ENCODE measurements at places on chromosomes 4 and X.

- DNase-seq: peak; percentile 27
Measured at GRCh38 chrX:7028246-7028645, 119.3 kb upstream of the STS start.

- no peak for DNase-seq
Measured at GRCh38 chrX:148567779-148568178, 67.4 kb downstream of the AFF2 start.

DNA sequence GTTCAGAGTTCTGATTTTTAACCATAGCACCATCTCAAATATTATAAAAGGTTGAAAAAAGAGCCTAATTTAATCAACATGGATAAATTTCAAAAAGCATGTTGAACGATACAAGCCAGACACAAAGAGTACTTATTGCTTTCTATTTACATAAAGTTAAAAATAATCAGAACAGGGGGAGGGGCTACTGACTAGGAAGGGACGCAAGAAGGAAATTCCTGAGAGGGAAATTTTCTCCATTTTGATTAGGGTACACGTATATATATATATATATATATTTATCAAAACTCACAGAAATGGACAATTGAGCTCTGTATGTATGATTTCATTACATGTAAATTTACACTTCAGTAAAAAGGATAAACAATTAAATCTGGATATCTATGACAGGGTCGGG, 482 bp upstream of the MBTPS2 start:
- DNase-seq: peak; percentile 6

GRCh38 chr4:157840034-157840433, 332.8 kb downstream of the GASK1B start:
- no peak for DNase-seq

- no peak for DNase-seq
Measured at GRCh38 chr4:149280806-149281205, 534.8 kb downstream of the IQCM start.

DNA sequence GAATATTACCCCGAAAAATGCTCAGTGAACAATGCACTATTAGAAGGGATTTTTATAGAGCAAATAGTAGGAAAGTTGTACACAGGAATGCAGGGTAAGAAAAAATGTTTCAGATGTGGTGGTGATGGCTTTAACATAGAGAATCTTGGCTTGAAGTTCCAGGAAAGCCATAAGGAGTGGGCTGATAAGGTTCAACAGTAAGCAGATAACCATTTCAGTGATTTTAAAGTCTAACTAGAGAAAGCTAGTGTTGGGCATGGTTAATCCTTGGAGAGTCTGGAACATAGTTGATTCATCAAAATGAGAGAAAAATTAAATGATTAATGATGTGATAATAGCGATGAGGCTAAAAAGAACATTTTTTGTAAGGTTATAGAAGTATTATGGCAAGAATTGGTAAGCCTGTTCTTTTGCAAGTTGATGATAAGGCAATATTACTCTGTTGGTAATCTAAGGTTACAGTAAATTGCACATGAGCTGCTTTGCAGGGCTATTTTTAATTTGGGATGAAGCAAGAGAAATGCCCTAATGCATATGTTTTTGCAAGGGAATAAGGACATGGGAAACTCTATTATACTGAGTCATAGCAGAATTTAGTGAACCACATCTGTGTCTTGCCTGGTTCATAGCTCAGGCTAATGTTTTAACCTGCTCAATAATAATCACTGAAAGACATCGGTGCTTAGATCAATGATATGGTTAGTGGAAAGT, 44.3 kb downstream of the GALNTL6 start:
- DNase-seq: no peak

DNA sequence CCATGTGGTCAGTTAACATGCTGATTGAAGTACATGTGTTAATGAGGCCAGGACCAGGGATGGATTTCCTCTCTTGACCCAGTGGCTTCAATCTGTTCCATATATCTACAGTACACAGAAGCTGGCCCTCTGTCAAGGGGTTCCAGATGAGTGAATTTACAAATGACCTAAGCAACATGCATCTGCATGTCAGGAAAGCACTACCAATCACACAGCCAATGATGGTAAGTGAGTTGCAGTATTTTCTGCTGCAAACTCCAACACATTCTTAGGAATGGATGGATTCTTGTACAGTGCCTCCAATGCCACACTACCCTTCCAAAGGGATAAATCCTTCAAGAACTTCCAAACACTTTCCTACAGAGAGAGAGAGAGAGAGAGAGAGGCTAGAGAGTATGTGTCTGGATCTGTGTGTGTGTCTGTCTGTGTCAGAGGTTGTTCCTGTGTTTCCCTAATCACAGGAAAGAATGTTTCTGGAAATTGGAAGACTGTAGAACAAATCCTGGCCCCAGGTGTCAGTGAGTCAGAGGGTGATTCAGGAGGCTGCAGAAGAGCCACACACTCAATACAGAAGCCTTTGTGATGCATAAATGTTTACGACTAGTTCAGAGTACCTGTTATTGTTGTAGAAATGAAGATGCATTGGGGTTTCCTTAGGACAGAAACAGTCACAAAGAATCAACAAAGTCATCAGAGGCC, 107.5 kb downstream of the GUCY2F start:
- peak; percentile 87 for DNase-seq

DNA sequence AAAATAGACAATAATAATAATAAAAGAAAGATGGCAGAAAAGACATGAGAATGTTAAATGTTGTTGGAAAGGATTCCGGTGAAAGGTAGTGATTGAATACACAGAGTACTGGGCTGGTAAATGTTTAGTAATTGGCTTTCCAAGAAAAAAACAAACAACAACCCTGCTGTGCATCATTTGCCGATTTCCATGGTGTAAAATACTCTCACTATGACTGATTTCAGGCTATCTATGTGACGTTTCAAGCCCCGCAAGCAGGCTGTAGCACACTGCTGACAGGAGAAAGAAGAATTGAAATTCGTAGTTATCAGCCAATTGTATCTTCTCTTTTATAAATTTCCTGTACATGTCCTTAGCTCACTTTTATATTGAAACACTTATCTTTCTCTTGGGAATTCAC, 13.6 kb upstream of the SEPTIN6 start:
- no peak for DNase-seq

- DNase-seq: no peak
Measured at GRCh38 chr4:68954126-68954525, 2.5 kb upstream of the UGT2A3 start.

- DNase-seq: no peak
Measured at GRCh38 chr4:91984466-91984865, 319.3 kb upstream of the GRID2 start.

DNA sequence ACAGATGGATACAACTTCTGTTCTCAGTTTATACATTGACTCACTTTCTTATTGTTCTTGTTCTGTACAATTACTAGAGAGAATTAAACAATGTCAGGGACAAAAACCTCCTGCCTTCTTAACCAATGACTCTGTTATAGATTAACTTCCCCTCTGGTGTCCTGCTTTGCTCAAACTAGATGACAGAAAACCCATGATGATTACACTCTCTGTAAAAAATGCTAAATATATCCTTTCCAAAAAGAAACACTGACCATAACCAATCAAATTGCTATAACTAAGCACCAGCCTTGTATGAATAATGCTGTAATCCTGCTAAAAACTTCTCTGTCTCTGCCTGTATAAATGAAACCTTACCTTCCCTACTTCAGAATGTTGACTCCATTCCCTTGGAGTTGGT, 29.8 kb upstream of the IL13RA2 start:
- no peak for DNase-seq

GRCh38 chr4:154491341-154492271, at the start of gene DCHS2:
Gene DCHS2, minus strand, starts transcription at chr4:154491799. Its CDS starts 444 bp downstream, at chr4:154491355.
- peak; percentile 37 for DNase-seq

DNA sequence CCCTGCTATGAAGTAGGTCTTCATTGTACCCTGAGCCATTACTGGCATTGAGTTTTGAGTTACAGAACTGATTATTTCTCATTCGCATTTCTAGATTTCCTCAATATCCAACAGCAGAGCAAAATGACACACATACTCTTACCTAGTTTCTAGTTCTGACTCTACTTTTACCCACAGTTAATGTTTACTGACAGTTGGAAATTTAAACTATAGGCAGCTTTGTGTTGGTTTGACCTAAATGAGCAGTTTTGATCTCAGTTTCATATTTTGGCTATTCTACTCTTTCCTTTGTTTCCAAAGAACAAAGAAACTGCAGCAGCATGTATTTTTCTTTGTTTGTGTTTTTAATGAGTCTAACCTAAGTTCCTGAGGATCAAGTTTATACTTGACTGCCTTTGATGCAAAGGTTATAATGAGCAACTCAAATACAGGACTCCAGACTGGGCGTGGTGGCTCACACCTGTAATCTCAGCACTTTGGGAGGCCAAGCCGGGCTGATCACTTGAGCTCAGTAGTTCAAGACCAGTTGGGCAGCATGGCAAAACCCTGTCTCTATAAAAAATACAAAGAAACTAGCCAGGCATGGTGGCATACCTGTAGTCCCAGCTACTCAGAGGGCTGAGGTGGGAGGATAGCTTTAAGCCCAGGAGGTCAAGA, 30.4 kb downstream of the TXK start:
- DNase-seq: peak; percentile 40

DNA sequence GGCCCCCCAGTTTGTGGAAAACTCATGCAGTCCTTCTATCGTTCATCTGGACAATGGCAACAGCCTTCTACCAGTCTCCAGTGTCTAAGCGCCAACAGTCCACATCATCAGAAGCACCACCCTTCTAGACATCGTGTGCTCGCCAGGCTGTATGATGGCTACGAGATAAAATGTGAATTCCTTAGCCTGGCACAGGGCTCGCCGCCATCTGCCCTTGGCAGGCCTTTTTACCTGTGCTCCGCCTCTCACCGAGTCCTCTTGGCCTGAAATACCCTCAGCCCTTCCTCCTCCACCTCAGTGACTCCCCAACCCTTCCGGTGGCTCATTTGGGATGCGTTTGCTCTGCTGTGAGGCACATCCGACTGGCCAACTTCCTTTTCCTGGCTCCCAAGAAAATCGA, 15.9 kb upstream of the STS start:
- no peak for DNase-seq

- DNase-seq: no peak
Measured at GRCh38 chrX:37472836-37473235, 98.6 kb upstream of the LANCL3 start.

DNA sequence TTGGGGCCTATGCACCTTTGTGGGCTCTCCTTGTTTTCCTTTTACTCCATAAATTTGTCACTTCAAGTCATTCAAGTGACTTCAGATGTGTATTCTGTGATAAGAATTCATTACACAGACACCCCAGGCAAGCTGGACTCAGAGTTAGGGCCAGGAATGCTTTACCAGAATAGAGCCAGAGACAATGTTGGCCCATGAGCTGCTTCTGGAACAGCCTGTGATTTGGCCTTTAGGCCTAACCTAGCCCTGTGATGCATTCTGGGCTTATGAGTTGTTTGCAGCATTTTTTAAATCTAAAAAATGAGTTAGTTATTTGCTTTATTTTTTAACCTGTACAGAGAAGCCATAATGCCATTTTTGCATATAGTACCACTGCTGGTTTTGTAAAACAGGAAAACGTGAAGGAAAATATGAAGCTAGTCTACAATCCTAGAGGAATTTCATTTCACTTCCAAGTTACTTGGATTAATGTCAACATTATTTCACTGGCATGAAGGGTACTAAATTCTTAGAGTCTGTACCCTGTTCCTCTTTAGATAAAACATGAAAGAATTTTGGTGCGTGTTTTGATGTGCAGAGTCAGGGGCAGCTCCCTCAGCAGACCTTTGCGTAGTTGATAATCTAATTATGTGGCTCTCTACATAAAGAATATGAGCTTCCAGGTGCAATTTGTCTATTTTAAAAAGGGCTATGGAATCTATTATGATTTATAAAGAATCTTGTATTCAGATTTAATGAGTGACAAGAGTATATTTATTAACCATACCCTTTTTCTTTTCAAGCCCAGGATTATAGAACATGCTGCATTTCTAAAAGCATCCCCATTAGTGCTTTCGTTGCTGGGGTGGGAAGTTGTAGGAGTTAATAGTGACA, 84.7 kb downstream of the ARHGAP10 start:
- no peak for DNase-seq

Measured in epithelial cell of esophagus (primary cell).